HepG2 (cell line): ENCODE measurements at places on chromosomes 4 and X.

- DNase-seq = no peak
Observed at GRCh38 chr4:52919461-52919860, 57.3 kb downstream of the RASL11B start.

GRCh38 chr4:41600243-41600912 is 62.4 kb downstream of the LIMCH1 start:
- no peak for DNase-seq

DNA sequence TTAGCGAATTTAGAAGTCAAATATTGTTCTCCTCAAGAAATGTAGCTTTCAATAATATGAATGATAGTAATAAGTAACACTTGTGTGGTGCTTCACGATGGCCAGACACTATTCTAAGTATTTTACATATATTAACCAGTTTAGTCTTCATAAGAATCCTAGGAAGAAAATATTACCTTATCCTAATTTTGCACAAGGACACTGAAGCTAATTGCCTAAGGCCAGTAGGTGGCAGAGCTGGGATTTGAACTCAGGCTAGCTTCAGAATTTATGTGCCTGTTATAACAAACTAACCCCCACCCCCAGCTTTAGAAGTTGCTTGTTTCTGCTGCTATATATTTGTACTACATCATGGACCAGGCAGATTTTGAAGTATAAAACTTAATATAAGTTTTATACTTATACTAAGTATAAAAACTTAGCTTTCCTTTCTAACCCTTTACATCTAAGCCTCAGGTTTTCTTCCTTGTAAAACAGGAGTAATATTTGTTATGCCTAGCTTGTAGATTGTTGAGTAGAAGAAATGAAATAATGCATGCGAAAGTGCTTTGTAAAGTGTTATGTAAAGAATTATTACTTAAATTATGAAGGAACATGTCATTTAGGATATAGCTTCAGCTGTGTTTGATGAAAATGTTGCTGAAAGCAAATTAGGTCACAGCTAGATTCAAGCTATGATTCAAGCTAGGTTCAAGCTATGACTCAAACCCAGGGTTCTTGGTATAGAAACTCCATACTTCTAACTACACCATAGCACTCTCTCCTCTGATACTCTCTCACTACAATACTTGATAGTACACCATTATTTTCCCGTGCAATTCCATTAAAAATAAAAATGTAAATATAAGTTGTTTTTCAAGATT is 4.2 kb upstream of the CDS1 start:
- peak; percentile 39 for DNase-seq

- DNase-seq = no peak
Observed at GRCh38 chr4:24704149-24704548, 91.2 kb upstream of the SOD3 start.

DNA sequence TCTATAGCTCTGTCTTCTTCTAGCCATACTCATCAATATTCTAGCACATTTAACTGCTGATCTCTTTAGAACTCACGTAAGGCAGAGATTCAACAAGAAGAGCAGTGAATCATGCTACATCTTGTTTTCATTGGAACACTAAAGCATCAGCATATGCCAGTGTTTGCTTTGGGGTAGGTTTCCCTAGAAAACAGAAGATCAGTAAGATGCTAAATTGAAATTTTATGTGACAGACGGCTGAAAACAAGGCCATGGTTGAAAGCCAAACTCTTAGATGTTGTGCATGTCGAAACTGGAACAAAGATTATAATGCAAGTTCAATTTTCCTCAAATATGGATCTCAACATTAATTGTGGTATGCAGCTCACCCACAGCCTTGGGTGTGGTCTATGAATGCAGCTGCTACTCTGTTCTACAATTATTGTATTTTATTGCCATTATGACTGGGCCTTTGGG is 107.6 kb downstream of the PDLIM5 start:
- DNase-seq = no peak

GRCh38 chrX:98432413-98432812 is 1548.7 kb downstream of the RPA4 start:
- no peak for DNase-seq

- no peak for DNase-seq
Observed at GRCh38 chr4:73684097-73684496, 56.3 kb upstream of the CXCL8 start.

DNA sequence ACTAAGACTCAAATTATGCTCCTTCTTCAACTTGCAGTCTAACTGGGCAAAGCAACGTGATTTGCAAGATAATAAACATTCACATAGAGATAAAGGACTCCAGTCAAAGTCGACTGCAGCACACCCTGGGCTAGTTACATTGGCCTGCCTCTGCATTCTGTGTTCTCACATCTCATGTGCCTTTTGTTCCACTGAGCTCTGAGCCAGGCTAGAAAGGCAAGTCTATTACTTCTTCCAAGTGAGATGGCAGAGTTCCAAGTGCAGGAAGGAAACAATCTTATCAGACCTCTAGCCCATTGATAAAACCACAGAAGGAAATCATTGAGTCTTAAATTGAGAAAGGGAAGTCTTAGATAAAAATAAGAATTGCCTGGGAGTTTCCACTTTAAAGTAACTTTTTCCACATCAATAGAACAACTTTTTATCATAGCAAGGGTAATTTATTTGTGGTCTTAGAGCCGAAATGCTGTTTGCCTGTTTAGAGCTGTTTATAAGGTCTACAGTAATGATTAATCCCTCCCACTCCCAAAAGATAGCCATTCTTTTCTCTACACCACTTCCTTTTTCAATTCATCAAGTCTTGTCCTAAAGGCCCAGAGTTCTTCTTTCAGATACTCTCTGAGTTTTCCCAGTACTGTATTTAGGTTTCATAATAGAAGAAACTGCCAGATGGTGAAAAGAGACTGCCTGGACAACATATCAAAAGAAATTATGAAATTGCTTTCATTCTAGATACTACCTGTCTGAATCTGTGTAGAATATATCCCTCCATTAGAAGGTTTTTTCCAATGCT is 200.2 kb downstream of the GUCY2F start:
- DNase-seq = no peak

- DNase-seq = no peak
Observed at GRCh38 chrX:137566746-137567679, 1.1 kb downstream of the ZIC3 start.

DNA sequence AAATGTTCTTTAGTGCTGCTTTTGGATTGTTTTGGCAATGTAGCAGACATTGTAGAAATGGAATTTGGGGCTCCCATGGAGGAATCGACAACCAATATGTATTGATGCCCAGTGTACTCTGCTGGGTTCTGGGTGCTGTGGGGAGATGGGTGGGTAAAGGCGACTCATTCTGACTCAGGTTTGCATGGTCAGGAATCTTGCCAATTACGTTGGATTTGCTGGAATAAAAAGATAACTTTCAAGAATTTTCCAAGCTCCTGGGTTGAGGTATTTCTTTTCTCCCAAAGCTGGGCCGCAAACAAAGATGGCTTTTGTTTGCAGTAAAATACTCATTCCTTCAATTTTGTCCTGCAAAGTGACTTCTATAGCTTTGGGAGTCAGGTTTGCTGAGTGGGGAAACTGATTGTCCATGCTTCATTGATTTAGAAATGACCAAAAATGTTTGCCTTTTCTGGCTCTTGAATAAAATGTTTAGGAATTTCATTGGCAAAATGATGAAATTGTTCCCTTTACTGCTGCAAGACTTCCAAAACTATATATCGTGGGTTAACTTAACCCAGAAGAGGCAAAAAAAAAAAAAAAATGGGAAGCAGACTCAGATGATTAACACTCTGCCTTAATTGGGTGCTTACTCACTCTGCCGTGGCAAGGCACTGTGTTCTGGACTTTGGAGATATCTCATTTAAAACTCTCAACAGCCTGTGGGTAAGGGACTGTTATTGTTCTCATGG is 57.0 kb downstream of the RTL9 start:
- no peak for DNase-seq

- no peak for DNase-seq
Observed at GRCh38 chr4:137572647-137573046, 40.4 kb upstream of the PCDH18 start.

DNA sequence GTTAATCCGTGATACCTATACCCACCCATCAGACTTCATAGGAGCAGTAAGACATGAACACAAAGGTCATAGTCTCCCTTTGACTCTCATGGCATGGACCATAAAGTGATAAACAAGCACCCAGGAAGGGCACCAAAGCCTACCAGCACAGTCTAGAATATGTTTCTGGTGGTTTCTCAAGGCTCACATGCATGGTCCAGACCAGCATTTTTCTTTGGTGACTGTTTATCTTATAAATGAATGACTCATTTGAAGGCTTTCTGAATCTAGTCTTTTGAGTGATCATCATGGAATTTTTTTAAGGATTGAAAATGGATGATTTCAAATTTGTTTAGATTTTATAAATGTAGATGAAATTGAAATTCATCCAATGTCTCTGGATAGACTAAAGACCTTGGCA is 32.0 kb upstream of the AMELX start:
- DNase-seq = no peak

GRCh38 chrX:11600578-11600977 is 65.1 kb downstream of the ARHGAP6 start:
- no peak for DNase-seq

DNA sequence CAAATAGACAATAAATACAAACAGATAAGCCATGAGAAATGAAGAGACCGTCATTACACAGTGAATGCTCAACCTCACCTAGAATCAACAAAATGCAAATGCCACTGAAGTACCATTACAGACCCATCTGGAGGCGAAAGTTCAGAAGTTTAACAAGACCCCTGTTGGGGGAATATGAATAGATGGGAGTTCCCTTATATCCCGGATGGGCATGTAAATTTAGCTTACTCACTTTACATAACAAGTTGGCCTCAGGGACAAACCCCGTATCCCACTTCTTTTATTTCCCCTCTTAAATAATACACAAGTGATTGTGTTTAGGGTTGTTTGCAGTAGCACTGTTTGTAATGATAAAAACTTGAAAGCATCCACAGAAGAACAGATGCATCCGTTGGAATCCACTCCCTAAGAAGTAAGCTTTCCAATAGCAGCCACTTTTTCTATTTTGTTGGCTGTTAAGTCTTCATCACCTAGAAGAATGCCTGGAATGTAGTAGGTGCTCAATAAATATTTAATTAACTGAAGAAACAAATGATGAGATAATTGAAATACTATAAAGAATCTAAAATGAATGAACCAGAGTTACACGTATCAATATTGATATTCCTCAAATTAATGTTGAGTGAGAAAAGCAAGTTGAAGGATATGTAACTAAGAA is 1076.3 kb upstream of the TENM3 start:
- DNase-seq = no peak

GRCh38 chr4:186260117-186260503 is 5.9 kb upstream of the F11 start:
- DNase-seq = peak; percentile 60

DNA sequence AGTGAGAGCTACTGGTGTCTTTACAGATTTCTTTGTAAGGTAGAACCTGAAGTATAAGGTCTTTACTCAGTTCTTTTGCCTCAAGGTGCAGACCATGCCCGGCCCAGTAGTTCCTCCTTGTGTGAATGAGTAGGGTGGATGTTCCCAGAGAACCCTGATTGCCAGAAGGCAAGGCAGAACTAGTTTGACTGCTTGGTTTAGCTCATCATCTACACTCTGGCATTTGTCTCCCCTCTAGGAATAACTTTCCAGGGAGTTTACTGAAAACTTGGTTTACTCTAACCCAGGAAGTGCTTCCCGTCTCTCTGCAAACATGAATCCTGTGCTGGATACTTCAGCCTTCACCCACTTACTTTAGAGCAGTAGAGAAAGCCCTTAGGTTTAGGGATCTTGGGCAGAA is 29.1 kb downstream of the MCUB start:
- no peak for DNase-seq

GRCh38 chr4:125387770-125388169 is 73.0 kb downstream of the FAT4 start:
- DNase-seq = no peak

DNA sequence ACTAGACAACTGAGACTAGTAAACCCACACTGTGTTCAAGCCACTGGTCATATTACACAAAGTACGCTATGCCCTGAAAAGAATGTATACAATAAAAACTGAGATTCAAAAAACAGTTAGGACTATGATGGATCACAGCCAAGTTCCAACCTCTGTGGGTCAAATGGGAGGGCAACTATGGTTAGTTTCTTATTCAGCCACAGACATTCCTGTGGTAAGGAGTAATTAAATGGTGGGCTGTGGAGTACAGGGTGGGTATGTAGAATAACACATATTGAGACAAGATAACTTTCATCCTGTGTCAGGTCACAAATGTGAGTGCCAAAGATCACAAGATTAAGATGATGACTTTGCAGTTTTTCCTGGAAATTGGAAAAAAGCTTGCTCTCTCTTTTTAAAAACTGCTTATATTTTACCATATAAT is 167.2 kb downstream of the NPNT start:
- peak; percentile 80 for DNase-seq

DNA sequence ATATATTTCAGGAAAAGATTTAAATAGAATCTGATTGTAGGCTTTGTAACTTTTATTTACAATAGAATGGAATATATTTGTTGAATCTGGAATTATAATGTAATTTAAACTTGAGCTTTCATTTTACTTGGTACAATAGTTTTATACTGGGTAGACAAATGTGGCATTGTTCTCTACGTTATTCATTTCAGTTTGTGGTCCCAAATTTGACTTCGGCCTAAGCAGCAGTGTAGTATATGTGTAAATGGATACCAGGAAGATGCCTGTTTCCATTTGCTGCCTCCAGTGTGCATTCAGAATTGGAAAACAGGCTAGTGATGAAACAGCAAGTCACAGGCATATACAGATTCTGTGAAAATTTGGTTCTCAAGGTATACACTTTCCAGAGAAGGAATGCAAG is 77.8 kb downstream of the CLDN22 start:
- no peak for DNase-seq

GRCh38 chr4:185127021-185127925 is 15.8 kb upstream of the SLC25A4 start:
- DNase-seq = no peak

DNA sequence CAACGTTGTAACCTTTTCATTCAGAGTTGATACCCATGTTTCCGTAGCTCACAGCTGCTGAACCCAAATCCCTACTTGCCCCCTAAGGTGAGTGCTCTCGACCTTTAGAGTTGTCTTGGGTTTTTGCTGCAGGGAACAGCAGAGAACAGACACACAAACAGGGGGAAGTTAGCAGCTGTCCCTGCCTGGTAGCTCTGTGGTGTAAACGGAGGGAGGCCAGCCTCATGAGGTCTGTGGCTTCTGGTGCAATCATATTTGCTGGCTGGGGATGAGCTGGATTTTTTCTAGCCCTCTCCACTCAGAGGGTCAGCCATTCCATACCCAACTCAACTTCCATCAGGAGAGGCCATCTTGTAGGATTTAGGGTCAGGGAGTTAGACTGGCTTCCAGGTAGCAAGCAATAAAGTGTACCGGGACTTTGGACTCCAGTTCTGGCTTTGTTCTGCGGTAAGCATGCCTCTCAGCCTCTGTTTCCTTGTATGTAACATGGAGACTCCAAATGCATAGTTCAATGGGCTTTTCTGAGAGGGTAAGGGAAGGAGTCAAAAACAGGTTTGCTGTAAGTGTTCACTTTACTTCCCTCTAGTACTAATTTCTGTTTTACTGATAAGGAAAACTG is 218.9 kb downstream of the MID1IP1 start:
- no peak for DNase-seq

GRCh38 chrX:36543499-36543898 is 464.7 kb upstream of the FAM47C start:
- DNase-seq = no peak

- no peak for DNase-seq
Observed at GRCh38 chrX:74246524-74246923, 57.5 kb upstream of the ZCCHC13 start.

- no peak for DNase-seq
Observed at GRCh38 chr4:64718091-64718490, 308.8 kb upstream of the TECRL start.
